A549 treated with DMSO at 1 μM for 4 hours (cell line): ENCODE measurements at places on chromosomes 11 and 22. TPM values are rescaled to one million over a fixed set of nuclear protein-coding genes. Genes with fewer than 3 reads are reported as not detected.

The CD3G gene
- not detected in 5 replicates for total RNA-seq

The TIMM8B gene
- 67.6 to 72.3 TPM (median 69.6 TPM) in 5 replicates for total RNA-seq

The MMP13 gene
- 0.05 TPM in 1 of 5 replicates, not detected in the others for total RNA-seq

The PGR gene
- 0.08 TPM in 1 of 5 replicates, not detected in the others for total RNA-seq

The IGSF22 gene
- not detected in 5 replicates for total RNA-seq

The OR56A1 gene
- not detected in 5 replicates for total RNA-seq

The KDELR3 gene
- total RNA-seq, result 15.6 to 23.2 TPM (median 20.0 TPM) in 5 replicates

The FGF3 gene
- not detected in 5 replicates for total RNA-seq

The CST6 gene
- total RNA-seq, result not detected in 5 replicates

The GRAP2 gene
- total RNA-seq, result not detected in 5 replicates

The MMP3 gene
- 0.08 to 0.13 TPM (median 0.11 TPM) in 5 replicates for total RNA-seq
